NK-92 treated with Interleukin-12 subunit alpha and Interleukin-12 subunit beta, amount 100 ng/mL, for 24 hours (cell line): ENCODE measurements at places on chromosomes 2 and 18.

DNA sequence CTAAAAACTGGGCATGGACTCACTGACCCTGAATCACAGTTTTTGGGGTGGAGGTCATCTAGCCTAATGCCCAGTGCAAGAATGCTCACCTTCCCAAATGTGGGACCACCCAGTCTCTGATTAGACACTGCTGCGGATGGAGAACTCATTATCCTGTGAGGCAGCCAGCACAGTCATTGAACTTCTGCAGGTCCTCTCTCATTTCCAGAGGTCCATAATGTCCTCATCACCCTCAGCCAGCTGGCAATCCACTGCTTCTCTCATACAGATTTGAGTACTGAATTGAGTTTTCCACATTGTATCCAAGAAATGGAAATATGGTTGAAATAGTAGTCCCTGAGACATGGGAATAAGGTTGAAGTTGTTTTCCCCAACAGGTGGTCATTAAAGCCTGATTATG lies 5.0 kb upstream of the MYO5B start:
- no peak for DNase-seq

DNA sequence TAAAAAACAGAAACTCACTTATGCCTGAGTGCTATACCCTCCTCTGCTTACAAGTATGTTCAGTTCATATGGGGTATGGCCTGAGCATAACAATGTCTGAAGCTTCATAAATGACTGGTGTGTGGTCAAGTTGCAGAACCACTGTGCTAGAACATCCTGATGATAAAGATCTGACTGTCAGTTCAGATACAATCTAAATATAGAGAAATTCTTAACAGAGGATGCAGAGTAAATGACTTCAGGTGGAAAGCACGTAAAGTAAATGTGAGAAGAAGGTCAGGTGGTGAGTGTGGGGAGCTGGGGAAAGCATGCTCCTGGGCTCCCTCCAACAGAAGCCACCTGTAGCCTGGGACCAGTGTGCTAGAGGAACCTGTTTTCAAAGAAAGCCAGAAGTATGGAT lies 926.2 kb downstream of the TSN start:
- no peak for DNase-seq

DNA sequence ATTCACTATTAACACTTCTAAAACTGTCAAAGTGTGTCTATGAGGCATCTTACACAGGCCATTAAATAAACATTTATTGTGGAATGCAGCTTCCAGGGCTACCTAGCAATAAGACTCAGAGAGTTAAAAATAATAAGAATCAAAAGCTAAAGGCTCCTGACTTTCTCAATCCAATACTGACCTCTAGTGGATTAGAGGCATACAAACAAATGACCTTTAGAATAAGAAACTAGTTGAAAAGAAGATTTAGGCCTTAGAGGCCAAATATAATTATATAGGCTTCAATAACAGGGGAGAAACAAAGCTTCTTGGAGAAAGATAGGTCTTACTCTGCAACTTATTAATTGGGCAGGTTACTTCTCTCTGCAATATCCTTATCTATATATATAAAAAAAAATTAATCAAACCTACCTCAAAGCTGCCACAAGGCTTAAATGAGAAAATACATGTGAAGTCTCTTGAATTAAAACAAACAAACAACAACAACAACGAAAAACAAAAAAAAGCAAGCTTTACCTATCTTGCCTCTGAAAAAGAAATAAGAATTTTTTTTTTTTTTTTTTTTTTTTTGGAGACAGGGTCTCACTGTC lies 246.1 kb downstream of the EXOC6B start:
- DNase-seq = no peak

GRCh38 chr2:154507186-154507585 lies 191.3 kb upstream of the KCNJ3 start:
- DNase-seq = no peak

- peak; percentile 14 for DNase-seq
Observed at GRCh38 chr2:133844214-133844892, 276.1 kb upstream of the NCKAP5 start.

- no peak for DNase-seq
Observed at GRCh38 chr2:76170856-76171255, 460.1 kb upstream of the GCFC2 start.

DNA sequence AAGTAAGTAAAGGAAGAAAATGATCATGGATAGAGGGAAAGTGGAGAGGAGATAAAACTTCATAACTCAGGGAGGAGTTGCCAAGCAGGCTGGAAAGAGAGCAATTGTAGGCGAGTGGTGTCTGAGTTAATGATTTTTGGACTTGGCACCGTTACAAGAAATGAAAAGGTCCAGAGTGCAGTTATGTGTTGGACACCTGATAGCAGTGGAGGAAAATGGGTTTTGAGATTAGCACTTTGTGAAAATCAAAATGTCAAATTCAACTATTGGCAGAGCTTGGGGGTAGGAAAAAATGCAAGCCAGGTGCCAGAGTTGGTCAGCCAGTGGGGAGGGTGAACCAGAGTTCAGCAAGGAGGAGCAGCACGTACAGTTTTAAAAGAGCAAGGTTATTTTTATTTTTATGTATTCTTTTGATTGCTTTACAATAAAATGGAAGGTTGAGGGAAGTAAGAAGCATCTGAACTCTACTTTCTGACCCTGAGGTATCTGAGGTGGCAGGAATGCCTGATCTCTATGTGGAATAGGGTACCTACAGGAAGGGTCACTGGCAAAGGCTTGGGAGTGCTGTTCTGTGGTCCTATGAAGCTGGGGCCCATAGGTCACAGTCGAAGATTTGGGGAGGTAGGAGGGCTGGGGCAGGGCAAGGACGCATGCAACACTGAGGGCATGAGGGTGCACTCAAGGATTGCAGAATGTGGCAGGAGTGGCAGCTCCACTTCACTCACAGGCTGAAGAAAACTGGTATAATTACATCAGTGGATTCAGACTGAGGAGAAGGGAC lies 127.5 kb downstream of the CD8B2 start:
- DNase-seq = no peak

DNA sequence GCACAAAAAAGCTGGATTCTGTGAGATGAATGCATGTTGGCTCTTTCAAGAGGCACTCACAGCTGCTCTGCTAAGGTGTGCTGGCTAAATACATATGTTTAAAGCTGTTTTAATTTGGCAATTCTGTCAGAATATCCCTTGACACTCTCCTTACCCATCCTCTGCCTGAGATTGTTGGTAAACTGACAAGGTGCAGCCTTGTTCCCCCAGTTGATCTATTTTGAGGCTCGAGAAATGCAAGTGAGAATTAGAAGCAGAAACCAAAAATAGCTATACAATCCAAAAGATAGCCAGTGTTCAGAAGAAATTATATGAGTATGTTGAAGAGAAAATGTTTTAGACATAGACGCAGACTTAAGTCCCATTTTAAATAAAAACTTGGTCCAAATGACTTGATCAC lies 971.7 kb upstream of the GYPC start:
- DNase-seq = no peak

GRCh38 chr18:910247-910646 lies 5.6 kb downstream of the ADCYAP1 start:
- DNase-seq = no peak

DNA sequence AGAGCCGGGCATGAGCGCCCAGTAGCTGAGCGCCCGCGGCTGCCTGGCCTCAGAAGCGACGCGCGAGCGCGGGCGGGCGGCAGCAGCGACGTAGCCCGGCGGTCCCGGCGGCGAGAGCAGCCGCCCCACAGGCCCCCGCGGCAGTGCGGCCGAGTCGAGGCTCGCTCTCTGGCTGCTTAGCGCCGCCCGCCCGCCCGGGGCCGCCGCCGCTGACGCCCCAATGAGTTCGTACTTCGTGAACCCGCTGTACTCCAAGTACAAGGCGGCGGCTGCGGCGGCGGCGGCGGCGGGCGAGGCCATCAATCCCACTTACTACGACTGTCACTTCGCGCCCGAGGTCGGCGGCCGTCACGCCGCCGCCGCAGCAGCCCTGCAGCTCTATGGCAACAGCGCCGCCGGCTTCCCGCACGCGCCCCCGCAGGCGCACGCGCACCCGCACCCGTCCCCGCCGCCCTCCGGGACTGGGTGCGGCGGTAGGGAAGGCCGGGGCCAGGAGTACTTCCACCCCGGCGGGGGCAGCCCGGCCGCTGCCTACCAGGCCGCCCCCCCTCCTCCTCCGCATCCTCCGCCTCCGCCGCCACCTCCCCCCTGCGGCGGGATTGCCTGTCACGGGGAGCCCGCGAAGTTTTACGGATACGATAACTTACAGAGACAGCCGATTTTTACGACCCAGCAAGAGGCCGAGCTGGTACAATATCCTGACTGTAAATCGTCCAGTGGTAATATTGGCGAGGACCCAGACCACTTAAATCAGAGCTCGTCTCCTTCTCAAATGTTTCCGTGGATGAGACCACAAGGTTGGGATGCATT lies 847 bp downstream of the HOXD8 start:
- DNase-seq = no peak

GRCh38 chr2:23425338-23425871 lies 40.4 kb downstream of the KLHL29 start:
- no peak for DNase-seq

DNA sequence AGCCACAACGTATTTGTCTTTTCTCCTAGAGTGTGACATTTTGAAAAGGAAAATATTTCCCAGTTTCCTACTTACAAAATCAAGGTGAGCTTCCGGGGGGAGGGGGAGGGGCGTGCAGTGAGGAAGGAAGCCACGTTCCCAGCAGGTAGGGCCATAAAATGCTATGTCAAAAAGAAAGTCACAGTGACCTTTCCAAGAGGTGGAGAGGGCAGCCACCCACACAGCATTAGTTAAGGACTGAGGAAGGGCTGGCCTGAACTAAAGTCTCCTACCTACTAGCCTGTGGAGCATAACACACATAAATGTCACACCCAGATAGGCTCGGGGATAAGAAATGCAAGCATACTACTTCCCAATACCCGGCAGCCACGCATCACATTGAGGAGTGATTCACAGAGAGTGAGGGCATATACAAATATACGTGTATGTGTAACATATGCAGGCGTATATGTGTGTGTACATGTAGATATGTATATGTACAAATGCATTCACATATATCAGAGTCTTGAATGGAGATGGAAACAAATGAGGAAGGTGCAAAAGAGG lies 191.1 kb downstream of the STK39 start:
- no peak for DNase-seq

DNA sequence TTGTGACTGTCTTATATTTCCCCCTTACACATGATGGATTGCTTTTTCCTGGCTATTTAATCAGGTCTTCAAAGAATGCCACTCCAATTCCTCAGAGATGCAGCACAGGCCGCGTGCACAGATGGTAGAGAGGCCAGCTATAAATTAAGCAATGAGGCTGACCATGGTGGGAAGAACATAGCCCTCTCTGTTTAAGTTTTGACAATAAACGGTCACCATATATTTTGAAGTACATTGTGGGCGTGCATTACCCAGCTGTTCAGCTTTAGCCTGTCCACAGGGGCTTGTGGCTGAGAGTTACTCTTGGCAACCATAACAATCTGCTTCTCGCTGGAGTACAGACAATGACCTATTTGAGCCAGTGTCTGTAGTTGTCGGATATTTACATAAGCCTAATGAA lies 730.8 kb downstream of the DCC start:
- DNase-seq = no peak

- DNase-seq = no peak
Observed at GRCh38 chr2:178870703-178871102, 63.5 kb upstream of the TTN start.

GRCh38 chr18:21484851-21485636 lies 115.5 kb downstream of the ESCO1 start:
- DNase-seq = no peak

DNA sequence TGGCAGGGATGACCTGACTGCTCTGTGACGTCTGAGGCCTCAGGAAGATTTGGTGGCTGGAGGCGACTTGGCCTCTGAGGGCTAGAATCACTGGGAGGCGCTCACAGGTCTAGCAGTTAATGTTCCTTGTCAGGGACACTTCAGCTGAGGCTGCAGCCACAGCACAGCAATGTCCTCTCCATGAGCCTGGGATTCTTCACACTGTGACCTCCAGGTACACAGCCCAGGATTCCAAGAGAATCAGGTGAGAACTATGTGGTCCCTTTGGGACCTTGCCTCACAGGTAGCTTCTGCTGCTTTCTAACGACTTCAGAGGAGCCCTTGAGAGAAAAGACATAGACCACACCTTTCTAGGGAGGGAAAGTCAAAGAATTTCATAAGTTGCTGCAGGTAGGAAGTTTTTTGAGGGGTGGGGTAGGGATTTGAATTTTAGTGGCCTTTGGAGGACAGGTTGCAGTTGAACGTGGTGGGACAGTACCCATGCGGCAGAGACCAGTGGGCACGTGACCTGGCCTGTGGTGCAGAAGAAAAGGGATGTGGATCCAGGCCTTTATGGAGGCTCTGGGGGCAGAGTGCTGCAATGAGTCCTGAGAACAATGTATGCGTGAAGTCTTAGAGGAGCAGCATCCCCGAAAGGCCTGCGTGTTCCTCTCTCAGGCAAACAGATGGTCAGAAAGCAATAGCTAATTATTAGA lies 86.2 kb downstream of the LYPD1 start:
- no peak for DNase-seq

GRCh38 chr2:154093856-154094255 lies 222.1 kb downstream of the GALNT13 start:
- no peak for DNase-seq

DNA sequence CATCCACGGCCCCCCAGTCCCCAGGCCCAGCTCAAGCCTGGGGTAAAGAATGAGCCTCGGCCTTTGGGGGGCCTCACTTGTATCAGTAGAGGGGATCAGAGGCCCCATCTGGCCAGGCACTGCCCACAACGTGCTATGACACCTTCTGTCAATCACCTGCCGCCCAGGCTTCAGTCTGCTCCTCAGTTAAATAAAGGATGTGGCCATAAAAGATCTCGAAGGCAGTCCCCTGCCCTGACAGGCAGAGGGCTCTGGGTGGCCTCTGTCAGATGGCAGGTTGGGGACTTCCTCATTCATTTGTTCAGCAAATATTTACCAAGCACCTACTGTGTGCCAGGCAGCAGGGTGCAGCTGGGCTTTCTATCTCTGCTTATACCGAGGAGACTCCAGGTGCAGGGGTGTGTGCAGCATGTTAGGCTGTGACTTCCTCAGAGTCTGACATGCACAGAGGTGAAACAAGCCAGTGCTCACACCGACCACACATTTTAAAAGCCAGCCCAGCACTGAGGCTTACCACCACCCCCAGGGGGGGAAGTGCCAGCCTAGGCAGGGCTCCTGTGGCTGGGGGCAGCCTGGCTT lies 166.4 kb downstream of the GALNT1 start:
- no peak for DNase-seq
